ENCODE measurements at places on chromosomes 4 and X.

- DNase-seq, result no peak
Observed at GRCh38 chr4:94334962-94335361, 7.7 kb downstream of the HPGDS start.

DNA sequence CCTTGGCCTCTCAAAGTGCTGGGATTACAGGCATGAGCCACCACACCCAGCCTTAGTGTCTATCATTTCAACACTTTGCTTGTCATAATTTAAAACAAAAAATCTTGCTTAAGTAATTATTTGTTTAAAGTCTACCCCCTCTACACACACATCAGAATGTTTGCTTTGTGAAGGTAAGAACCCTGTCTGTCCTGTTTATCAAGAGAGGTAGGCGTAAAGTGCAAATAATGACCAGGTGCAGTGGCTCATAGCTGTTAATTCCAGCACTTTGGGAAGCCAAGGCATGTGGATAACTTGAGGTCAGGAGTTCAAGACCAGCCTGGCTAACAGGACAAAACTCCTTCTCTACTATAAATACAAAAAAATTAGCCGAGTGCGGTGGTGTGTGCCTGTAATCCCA, 326.7 kb upstream of the CLNK start:
- no peak for DNase-seq

GRCh38 chrX:100341142-100341510, 68.9 kb downstream of the PCDH19 start:
- DNase-seq, result no peak

GRCh38 chrX:107440187-107440586, 9.3 kb upstream of the FRMPD3 start:
- no peak for DNase-seq

GRCh38 chrX:124393238-124393637, 46.9 kb downstream of the SH2D1A start:
- DNase-seq, result no peak

DNA sequence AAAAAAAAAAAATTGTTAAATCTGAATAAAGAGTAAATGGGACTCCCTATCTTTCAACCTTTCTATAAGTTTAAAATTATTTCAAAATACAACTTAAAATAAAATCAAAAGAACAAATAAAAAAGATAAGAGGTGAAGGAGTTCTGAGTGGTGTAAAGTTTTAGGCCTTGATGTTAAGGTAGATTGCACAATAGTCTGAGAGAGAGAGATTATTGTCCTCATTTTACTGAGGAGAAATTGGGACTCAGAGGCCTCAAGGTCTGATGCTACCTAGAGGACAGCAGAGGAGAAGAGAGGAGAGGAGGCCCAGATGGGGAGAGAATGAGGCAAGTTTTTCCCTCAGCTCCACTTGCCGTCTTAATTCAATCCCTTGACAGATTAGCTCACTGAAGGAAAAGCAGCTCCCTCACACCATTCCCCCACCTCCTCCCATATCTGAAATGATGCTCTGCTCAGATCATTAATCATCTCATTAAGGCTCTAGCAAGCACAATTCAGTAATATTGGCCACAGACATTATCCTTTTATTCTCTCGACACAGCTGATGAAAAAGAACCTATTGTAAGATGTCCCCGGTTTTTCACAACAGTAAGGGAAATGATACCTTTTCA, 106.3 kb upstream of the PTPN13 start:
- DNase-seq, result no peak

GRCh38 chrX:43562372-43562771, 93.7 kb upstream of the MAOA start:
- no peak for DNase-seq

GRCh38 chr4:185211641-185212040, 2.2 kb downstream of the SNX25 start:
- DNase-seq, result no peak

DNA sequence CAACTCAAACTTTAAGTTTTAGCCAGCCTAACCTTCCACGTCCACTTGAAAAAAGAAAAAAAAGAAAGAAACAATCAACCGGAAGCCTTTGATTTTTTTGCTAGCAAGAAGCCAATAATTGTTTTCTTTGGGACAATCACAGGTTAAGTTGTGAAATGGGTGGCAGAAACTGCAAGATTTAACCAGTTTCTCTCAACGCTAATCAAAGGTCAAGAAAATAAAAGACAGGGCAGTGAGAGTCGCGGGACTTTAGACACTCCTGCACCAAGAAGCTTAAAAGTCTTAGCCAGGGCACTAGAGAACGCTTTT, 1.0 kb downstream of the ACSL1 start:
- no peak for DNase-seq

DNA sequence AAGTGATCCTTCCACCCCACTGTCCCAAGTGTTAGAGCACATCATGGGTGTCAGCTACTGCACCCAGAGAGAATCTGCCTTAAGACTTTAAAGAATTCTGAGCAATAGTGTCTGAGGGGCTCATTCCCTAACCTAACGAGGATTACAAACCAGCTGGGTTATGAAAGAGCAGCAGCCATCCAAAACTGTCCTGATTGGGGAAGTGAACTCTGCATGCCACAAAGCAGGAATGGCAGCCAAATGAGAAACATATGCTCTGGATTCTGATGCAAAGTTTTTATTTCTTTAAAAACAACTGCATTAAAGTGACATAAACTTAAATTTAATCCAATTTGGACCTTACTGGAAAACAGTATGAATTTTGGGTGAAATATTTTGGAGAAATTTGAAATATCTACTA, 103.2 kb downstream of the ANXA3 start:
- DNase-seq, result no peak

DNA sequence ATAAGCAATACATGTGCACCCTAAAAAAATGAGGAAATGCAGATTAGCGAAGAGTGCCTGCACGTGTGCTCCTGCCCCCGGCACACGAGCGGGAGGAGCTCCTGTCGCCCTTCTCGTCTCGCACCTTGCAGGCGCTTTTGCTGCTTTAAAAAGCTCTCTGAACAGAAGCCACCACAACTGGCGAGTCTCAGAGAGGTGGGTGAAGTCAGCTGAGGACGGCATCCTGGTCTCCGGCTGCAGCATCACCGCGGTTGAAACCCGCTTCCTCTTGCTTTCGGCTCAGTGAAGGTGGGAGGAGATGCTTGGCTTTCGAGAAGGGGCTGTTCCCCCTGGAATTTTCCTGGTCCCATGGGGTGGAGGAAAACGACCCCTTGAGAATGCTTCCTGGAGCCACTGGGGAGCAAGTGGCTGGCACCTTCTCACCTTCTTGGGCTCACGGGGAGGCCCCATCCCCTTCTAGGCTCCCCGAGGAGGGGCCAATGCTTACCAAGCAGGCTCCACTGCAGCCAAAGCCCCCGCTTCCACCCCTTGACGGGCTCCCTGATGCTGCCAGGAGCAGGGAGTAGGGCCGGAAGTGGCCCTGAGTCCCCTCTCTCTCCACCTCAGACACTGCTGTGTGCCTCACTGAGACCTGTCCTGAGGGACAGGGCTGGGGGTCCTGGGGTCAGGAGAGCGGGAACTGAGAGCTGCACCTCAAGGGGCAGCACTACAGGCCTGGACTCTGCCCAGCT, 29.2 kb upstream of the MXD4 start:
- peak; percentile 58 for DNase-seq

- no peak for DNase-seq
Observed at GRCh38 chr4:83629945-83630721, 94.2 kb downstream of the GPAT3 start.

GRCh38 chr4:15327311-15328298, 100.2 kb upstream of the C1QTNF7 start:
- DNase-seq, result no peak

- DNase-seq, result no peak
Observed at GRCh38 chr4:107391630-107392028, 328.4 kb downstream of the PAPSS1 start.

DNA sequence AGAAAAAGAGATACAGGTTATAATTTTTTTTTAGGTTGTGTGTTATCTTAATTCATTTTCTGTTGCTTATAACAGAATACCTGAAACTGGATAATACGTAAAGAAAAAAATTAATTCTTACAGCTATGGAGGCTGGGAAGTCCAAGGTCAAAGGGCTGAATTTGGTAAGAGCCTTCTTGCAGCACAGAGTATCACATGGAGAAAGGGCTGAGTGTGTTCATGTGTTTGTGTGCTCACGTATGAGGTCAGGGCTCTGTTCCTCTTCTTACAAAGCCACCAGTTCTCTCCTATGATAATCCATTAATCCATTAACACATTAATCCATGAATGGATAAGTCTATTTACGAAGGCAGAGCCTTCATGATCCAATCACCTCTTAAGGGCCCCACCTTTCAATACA, 8.6 kb upstream of the RAB28 start:
- DNase-seq, result no peak

DNA sequence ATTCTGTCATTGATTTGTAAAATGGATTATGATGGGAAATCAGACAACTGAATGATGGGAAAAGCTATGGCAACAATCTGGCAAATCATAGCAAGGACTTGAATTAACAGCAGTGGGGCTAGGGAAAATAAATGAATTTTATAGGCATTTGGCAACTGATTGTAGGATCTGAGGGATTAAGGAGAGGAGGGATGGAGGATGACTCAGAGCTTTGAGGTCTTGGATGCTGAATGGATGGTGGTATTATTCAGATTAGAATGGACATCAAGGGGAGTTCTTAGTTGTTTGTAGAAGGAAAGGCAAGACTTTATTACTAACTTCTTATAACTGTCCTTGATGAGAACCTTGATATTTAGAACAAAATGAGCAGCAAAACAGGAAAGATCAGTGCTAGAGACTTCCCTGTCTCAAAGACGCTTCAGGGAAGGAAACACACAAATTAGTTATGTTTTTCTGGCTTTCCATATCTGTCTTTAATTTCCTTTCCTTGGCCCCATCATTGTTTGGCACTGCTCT, 51.4 kb upstream of the HHIP start:
- no peak for DNase-seq

DNA sequence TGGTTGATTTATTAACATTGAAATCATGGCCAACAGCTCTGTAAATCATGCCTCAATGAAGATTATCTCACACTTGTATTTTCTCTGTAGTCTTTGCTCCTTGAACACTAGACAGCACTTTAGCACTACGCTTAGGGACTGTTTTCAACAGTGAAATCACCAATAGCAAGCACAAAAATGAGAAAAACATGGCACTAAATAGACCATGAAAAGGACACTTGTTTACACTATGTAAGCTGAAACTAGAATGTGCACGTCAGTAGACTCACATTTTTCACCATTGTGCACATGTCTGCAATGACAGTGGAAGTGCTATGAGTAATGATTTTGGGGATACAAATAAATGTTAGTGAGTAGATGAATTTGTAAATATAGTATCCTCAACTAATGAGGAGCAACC, 3.1 kb downstream of the BMP2K start:
- DNase-seq, result no peak

DNA sequence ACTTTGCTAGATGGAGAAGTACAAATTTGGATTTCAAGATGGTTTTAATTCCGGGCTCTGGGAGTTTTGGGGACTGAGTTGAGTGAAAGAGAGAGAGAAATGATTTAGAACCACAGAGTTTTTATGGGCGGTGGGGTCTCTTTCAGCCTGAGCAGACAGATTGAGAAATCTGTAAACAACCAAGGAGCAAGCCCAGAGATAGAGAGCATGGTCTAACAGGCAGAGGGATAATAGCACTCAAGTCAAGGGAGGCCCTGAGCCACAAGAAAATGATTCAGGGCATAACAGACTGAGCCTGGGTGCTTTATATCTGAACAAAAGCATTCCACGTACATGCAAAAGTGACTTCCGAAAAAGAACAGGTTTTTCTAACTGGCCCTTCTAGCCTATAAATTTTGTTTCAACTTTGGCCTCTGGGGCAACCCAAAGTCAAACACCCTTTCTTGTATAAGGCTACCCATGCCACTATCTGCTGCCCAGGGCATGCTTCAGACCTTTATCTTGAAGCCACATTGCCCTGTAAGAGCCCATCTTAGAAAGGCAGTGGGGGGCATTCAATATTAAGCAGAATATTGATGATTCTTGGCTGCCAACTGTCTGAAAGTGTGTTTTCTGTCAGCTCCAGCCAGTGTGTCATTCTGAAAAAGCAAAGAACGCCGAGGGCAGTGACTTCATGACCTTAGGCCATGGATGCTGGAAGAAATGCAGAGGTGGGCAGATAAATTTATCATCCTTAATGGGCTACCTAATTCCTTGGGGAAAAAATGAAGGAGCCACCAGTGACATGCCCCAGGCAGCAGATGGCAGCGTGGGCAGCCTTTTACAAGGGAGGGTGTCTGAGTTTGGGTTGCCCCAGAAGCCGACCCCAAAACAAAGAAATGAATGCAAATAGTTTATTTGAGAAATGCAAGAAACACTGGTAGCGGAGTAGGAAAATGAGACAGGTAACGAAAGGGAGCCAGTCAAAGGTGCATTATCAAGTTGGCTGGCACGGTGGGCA, 637.6 kb downstream of the MID1IP1 start:
- no peak for DNase-seq

- no peak for DNase-seq
Observed at GRCh38 chr4:104394406-104395167, 100.1 kb downstream of the CXXC4 start.

DNA sequence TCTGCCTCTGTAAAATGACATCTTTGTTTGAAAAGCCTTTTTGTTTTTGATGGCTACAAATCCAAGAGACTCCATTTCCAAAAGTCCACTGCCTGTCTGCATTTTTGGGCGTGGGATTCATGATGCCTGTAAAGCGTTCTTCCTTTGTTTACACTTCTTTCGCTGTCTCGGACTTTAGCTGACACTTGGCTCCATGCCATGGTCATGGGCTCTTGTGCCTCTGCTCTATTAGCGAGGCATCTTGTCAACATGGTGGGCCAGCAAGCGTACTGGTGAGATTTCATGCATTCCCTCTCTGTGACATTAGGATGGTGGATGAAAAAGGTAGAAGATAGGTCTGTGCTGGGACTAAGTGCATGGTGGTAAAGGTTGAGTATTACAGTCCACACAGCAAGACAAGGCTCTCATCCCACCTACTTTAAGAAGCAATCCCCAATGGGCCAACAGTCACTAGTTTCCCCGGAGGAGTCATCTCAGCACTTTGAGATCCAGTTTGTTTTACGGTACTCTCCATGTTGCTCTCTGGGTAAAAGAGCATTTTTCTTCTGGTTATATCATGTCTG, 298.2 kb upstream of the KLF3 start:
- no peak for DNase-seq

DNA sequence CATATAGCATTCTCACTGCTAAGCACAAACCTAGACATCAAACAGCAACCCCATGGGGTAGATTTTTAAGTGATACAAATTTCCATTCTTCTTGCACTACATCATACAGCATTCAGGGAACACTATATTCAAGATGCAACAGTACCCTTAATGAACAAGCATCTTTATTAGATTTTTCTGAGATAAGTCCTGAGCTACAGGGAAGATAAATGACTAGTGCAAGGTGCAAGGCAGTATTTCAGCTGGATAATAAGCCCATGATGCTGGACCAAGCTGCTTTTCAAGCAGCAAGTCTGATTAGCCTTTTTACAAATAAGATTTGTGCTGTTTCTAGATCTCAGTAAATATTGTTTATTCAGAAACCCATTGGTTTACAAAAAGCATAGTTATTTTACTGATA, 192.6 kb upstream of the ATOH1 start:
- no peak for DNase-seq

GRCh38 chr4:101696276-101697010, 94.1 kb upstream of the BANK1 start:
- no peak for DNase-seq

GRCh38 chr4:44493924-44494323, 45.3 kb upstream of the KCTD8 start:
- no peak for DNase-seq

GRCh38 chr4:36115312-36115711, 129.0 kb downstream of the ARAP2 start:
- DNase-seq, result no peak
